ENCODE measurements at places on chromosomes 5 and 9. TPM values are rescaled to one million over a fixed set of nuclear protein-coding genes. Genes with fewer than 3 reads are reported as not detected.

LRRTM2 gene
- not detected for polyA plus RNA-seq

PCDHB7 gene
- not detected for polyA plus RNA-seq

ANKDD1B gene
- 1.1 TPM for polyA plus RNA-seq

BTNL3 gene
- polyA plus RNA-seq: not detected

- H3K36me3 ChIP-seq: no peaks in the 10 kb centered on the region
- H3K27ac ChIP-seq: no peak overlapping the region
- no peak overlapping the region for H3K4me3 ChIP-seq
- DNase-seq: no peak
These were observed 198.6 kb upstream of the DAB2 start for GRCh38 chr5:39623291-39623865.

- no peak overlapping the region for H3K4me3 ChIP-seq
- H3K27me3 ChIP-seq: no peaks in the 10 kb centered on the region
- H3K36me3 ChIP-seq: no peaks in the 10 kb centered on the region
- H3K27ac ChIP-seq: no peak overlapping the region
- DNase-seq: peak; percentile 11
These were observed 113.7 kb downstream of the TRPM6 start for GRCh38 chr9:74773886-74774479.

DNA sequence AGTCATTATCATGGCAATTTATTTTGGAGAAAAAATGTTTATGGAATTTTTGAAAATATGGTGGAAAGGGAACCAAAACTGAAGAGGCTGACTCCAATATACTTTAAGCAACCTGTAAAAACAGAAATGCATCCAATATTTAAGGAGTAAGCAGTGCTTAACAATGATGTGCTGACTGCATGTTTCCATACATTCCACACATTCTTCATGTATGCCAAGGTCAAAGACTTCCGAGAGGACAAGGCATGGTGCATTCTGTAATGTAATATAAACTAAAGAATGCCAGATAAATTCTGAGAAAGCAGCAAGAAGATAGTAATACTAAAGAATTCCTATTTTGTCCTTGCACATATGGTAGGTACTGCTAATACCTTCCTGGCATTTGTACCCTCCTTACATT is 2015.9 kb upstream of the CDH9 start:
- H3K4me1 ChIP-seq: no peaks in the 10 kb centered on the region
- DNase-seq: no peak
- H3K27ac ChIP-seq: no peak overlapping the region
- no peak overlapping the region for H3K4me3 ChIP-seq

DNA sequence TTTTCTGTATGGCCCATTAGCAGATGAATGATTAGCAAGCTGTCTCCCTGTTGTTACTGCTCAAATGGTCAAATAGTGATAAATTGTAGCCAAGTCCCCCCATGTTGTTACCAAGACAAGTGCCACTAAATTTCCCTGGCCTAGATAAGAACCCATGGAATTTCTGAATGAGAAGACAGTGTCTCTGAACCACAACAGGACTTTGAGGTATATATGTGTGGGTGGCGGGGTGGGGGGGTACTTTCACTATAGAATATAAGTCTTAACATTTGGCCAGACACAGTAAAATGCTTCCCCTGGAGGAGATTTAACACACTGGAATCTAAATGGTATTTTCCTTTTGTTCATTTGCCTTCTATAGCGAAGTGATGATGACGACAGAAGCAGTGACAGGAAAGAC is 28.7 kb downstream of the XPA start:
- no peak overlapping the region for H3K4me3 ChIP-seq
- H3K27me3 ChIP-seq: no peaks in the 10 kb centered on the region
- no peak for DNase-seq
- H3K27ac ChIP-seq: no peak overlapping the region

DNA sequence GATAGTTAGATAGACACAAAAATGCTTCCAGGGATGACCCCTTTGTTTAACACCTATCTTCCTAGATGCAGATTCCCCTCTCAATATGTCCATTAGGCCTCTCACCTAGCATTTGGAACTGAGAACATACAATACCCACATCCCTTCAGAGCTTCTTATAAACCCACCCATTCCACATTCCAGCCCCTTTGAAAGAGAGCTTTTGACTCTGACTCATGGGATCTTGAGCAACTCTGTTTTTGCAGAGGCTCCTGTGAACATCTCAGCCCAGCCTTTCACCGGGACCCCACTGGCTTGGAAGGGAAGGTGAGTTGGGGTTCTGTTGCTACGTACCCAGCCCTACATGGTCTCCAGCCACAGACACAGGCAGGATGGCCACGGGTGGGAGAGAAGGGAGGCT is 195.5 kb downstream of the FRMD3 start:
- H3K4me3 ChIP-seq: no peak overlapping the region
- no peaks in the 10 kb centered on the region for H3K36me3 ChIP-seq
- H3K27me3 ChIP-seq: no peaks in the 10 kb centered on the region
- DNase-seq: no peak

DNA sequence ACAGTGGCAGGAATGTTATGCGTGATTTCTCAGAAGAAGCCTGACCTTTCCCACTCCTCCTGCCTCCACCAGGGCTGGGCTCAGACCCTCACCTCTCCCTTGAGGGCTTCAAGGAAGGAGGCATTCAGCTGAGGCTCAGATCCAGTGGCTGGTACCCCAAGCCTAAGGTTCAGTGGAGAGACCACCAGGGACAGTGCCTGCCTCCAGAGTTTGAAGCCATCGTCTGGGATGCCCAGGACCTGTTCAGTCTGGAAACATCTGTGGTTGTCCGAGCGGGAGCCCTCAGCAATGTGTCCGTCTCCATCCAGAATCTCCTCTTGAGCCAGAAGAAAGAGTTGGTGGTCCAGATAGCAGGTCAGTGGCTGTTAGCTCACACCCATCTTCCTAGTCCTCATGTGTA is 9.9 kb downstream of the BTNL9 start:
- H3K27ac ChIP-seq: no peak overlapping the region
- H3K4me3 ChIP-seq: no peak overlapping the region

DNA sequence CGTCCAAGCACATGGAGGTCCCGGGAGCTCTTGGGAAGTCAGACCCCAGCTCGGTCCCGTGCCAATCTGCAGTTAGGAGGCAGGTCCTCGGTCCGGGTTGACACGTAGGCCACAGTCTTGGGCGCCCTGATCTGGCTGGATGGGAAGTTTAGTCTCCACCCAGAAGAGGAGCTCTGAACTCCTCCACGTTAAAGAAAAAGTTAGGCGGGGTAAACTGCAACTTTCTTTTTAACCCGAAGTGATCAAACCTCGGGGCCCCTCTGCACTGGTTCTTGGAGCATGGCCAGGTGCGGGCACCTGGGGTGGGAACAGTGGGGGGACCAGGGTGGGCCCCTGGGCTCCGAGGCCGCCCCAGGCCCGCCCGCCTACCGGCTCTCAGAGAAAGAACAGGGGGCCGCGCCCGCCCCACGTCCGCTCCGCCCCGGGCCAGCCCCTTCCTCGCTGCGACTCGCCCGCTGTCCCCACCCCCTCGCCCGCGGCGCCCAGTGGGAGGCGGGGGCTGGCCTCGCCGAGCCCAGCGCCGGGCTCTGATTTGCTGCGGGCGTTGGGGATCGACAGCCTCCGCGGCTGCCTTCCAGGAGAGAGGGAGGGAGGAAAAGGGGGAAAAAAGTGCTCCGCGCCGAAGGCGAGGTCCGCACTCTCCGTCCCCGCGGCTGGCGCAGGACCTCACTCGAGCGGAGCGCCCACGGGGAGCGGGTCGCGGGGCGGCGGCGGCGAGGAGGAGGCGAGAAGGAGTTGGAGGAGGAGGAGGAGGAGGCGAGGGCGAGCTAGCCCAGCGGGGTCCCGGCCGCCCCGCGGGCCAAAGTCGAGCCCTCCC is at the start of gene COL5A1:
TSS of gene COL5A1 (plus strand) at position 631 of the 817 bp plus-strand sequence. CDS start 385 bp downstream, outside the sequence.
- H3K27ac ChIP-seq: no peak within 1 kb of the TSS
- peaks cover 29% of the 10 kb centered on the region for H3K4me1 ChIP-seq
- peaks cover 6% of the 10 kb centered on the region for H3K27me3 ChIP-seq
- H3K4me3 ChIP-seq: peak within 1 kb of the TSS; percentile 52
- no peaks in the 10 kb centered on the region for H3K36me3 ChIP-seq

- no peaks in the 10 kb centered on the region for H3K27me3 ChIP-seq
- peaks cover 37% of the 10 kb centered on the region for H3K4me1 ChIP-seq
- no peak overlapping the region for H3K4me3 ChIP-seq
- H3K27ac ChIP-seq: no peak overlapping the region
These were observed 2.0 kb upstream of the CPEB4 start for GRCh38 chr5:173886150-173886549.

DNA sequence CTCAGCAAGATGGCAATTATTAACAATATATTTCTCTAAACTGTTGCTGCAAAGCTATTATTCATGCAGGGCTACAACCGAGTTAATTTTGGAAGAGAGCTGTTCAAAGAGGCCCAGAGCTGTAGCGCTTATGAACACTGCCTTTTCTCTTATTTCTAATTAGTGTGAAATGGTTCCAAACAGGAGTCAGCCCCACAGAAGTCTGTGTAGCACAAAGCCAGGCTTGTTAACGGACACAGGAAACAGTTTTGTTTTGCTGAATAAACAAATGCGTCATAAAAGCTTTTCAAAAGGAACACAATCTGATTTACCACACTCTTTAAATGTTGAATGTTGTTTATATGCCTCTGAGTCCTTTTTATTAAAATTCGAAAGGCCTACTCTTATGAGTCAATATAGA is 396.5 kb downstream of the ANXA1 start:
- no peaks in the 10 kb centered on the region for H3K36me3 ChIP-seq
- no peak overlapping the region for H3K4me3 ChIP-seq
- no peaks in the 10 kb centered on the region for H3K27me3 ChIP-seq
- H3K4me1 ChIP-seq: no peaks in the 10 kb centered on the region
- H3K27ac ChIP-seq: no peak overlapping the region

GRCh38 chr5:59760785-59761348 is 132.7 kb downstream of the PDE4D start:
- no peaks in the 10 kb centered on the region for H3K27me3 ChIP-seq
- no peaks in the 10 kb centered on the region for H3K36me3 ChIP-seq
- no peak overlapping the region for H3K4me3 ChIP-seq
- H3K4me1 ChIP-seq: peaks cover 51% of the 10 kb centered on the region
- peak overlapping the region; percentile 95 for H3K27ac ChIP-seq

DNA sequence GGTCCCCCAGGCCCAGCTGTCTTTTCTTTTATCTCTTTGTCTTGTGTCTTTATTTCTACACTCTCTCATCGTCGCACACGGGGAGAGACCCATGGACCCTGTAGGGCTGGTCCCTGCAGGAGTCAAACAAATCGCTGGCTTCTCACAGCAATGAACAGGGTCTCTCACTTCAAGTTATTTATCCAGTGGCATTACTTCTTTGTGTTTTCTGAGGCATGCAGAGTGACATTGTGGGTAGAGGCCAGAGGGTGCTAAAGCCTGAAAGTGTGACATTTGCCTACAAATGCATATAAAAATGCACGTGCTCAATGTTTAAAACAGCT is 127.6 kb downstream of the ST8SIA4 start:
- H3K27ac ChIP-seq: no peak overlapping the region
- no peak overlapping the region for H3K4me3 ChIP-seq
- H3K4me1 ChIP-seq: peaks cover 14% of the 10 kb centered on the region
- no peaks in the 10 kb centered on the region for H3K27me3 ChIP-seq
- DNase-seq: no peak

DNA sequence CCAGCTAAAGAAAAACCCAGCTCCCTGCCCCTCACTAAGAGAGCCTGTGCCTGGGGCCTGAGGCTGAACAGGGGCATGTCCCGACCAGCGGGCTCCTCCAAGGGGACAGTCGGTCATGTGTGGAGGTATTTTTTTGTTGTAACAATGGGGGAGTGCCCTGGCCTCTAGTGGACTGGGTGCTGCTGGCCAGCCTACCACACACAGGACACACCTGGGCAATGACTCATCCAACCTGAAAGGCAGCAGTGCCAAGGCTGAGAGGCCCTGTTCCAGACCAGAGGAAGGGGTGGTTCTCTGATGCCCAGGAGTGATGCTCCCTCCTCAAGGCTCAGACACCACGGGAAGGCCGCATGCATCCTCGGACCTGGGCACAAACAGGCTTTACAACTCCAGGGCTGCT is 181.5 kb downstream of the OLFM1 start:
- peaks cover 4% of the 10 kb centered on the region for H3K27me3 ChIP-seq
- H3K4me3 ChIP-seq: no peak overlapping the region
- H3K4me1 ChIP-seq: no peaks in the 10 kb centered on the region
- H3K36me3 ChIP-seq: no peaks in the 10 kb centered on the region
- H3K27ac ChIP-seq: no peak overlapping the region

DNA sequence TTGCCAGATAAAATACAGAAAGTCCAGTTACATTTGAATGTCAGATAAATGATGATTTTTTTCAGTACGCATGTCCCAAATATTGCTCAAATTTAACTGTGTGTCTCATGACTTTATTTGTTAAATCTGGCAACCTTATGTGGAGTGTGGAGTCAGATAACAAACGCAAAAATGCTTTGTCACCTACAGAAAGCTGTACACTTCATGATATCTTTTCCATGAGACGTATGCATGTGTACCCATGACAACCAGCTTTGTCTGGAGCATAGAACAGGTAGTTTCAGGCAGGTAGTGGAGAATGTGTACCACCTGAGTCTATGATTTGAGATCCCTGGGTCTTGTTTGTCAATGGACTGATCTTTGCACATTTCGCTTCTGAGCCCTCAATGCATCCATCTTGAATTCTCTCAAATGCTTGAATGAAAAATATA is 105.5 kb upstream of the CPEB4 start:
- no peak for DNase-seq
- H3K36me3 ChIP-seq: no peaks in the 10 kb centered on the region
